ENCODE measurements at places on chromosomes 13 and 19.

- no peak for DNase-seq
Observed at GRCh38 chr13:31853643-31854326, 114.5 kb downstream of the RXFP2 start.

- DNase-seq: no peak
Observed at GRCh38 chr13:75333103-75333502, 148.9 kb downstream of the TBC1D4 start.

DNA sequence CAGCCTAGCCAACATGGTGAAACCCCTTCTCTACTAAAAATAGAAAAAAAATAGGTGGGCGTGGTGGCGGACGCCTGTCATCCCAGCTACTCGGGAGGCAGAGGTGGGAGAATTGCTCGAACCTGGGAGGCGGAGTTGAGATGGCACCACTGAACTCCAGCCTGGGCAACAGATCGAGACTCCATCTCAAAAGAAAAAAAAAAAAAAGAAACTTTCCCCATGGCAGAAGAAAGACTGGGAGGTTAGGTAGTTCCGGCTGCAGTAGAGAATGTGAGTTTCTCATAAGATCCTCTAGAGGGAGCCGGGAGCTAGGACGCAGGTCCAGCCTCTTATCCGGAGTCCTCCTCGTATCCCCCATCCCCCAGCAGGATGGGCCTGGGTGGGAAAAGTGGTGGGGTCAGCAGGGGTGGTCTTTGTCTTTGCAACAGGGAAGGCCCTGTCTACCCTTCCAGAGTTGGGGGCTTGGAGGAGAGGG is 13.2 kb upstream of the CREB3L3 start:
- peak; percentile 67 for DNase-seq

GRCh38 chr13:53127373-53127772 is 98.8 kb downstream of the OLFM4 start:
- peak; percentile 32 for DNase-seq

DNA sequence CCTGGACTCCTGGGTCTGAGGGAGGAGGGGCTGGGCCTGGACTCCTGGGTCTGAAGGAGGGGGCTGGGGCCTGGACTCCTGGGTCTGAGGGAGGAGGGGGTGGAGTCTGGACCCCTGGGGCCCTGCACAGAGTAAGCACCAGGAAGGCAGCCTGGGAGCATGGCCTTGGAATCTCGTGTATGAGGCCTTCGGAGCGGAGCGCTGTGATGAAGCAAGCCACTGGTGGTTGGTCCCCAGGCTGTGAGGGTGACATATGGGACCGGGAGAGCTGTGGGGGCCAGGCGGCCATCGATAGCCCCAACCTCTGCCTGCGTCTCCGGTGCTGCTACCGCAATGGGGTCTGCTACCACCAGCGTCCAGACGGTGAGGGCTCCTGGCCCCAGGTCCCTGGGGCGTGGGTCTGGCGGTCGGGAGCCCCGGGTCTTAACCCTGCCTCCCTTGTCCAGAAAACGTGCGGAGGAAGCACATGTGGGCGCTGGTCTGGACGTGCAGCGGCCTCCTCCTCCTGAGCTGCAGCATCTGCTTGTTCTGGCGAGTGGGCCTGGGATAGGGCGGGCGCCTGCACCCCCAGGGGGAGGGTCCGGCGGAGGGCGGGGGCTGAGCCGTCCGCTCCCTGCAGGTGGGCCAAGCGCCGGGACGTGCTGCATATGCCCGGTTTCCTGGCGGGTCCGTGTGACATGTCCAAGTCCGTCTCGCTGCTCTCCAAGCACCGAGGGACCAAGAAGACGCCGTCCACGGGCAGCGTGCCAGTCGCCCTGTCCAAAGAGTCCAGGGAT is 918 bp downstream of the TMEM190 start:
- no peak for DNase-seq

DNA sequence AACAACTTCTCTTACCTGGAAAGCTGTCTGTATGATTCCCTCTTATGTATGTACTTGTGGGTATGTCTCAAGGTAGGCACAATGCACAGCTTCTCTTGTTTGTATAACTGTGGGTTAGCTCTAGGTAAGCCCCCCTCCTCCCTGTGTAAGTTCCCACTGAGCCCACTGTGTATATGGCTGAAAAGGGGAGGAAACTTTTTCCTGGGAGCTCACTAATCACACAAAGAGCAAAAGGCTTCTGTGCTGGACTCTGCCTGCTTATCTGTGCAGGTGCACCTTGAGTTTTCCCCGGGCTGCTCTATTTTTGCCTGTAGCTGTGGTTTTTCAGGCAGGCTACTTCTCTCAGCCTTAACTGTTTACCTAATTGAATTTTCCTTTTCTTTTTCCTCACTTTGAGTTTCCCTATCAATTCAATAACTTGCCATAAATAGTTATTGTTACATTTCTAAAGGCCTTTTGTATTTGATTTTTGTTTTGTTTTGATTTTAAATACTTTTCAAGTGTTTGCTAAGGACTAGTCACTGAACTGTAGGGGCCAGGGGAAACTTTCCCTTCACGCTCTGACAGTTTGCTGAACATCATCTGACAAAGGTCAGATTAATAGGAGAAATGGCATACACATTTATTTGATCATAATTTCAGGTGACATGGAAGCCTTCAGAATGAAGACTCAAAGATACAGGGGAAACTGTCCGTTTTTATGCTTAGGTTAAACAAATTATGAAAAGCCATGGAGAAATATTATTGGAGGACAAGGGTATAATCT is 423.5 kb upstream of the ATXN8OS start:
- no peak for DNase-seq

- no peak for DNase-seq
Observed at GRCh38 chr19:43498233-43498842, 6.2 kb downstream of the PHLDB3 start.

GRCh38 chr13:43879755-43880181 is at the start of gene LACC1:
TSS of gene LACC1 (plus strand) at chr13:43879904. CDS start at chr13:43880986, 1,082 bp downstream.
- DNase-seq: peak; percentile 6

DNA sequence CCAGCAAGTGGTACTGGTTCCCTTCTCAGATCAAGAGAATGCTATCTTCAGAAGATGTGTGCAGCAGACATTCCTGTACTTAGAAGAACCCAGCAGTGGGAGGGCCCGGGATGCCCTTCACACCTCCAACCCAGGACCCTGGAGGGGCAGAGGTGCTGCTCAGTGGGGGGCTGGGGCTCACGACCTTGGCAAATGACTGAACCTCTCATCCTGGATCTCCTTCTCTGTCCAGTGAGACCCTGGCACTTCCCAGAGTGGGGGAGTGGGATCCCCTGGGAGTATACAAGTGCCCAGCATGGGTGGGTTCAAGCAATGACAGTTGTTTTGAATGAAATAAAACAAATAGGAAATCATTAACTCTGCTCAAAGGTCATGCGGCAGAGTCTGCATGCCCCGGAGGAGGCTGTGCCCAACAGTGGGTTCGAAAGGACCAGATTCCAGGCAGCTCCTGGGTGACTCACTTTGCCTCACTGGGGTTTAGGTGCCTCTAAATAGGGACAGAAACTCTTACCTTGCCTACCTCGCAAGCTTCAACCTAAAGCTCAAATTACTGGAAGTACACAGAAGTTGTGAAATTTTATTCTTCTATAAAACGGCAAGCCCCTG is 26.9 kb downstream of the GGACT start:
- no peak for DNase-seq

GRCh38 chr13:112457081-112457480 is 80.9 kb downstream of the SPACA7 start:
- DNase-seq: no peak

- DNase-seq: no peak
Observed at GRCh38 chr19:48659768-48660167, 13.0 kb downstream of the NTN5 start.

GRCh38 chr19:30896554-30896953 is 452.7 kb downstream of the TSHZ3 start:
- no peak for DNase-seq

- DNase-seq: peak; percentile 54
Observed at GRCh38 chr19:45505151-45505995, 1.9 kb upstream of the VASP start.

DNA sequence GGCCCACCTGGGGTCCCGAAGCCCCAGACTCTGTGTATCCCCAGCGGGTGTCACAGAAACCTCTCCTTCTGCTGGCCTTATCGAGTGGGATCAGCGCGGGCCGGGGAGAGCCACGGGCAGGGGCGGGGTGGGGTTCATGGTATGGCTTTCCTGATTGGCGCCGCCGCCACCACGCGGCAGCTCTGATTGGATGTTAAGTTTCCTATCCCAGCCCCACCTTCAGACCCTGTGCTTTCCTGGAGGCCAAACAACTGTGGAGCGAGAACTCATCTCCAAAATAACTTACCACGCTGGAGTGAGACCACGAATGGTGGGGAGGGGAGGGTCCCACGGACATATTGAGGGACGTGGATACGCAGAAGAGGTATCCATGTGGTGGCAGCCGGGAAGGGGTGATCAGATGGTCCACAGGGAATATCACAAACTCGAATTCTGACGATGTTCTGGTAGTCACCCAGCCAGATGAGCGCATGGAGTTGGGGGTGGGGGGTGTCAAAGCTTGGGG is 1.0 kb upstream of the ICAM5 start:
- DNase-seq: peak; percentile 83

DNA sequence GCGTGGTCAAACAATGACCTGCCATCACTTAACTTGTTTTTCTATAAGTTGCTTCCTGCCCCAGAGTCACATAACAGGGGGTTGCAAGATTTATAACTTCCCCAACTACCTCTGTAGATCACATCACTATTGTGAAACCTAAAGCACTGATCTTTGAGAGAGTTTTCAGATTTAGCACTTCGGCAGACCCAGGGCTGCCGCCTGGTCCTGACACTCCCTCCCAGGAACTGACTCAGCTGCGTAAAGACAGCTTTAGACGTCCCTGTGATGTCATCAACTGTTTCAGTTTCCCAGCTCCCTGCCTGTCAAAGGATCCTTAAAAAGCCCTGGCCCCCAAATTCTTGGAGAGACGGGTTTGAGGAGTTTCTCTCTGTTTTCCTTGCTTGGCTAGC is 33.3 kb downstream of the IGFL2 start:
- DNase-seq: peak; percentile 54
